NCI-H526 (cell line): ENCODE measurements at places on chromosomes 13 and 19.

DNA sequence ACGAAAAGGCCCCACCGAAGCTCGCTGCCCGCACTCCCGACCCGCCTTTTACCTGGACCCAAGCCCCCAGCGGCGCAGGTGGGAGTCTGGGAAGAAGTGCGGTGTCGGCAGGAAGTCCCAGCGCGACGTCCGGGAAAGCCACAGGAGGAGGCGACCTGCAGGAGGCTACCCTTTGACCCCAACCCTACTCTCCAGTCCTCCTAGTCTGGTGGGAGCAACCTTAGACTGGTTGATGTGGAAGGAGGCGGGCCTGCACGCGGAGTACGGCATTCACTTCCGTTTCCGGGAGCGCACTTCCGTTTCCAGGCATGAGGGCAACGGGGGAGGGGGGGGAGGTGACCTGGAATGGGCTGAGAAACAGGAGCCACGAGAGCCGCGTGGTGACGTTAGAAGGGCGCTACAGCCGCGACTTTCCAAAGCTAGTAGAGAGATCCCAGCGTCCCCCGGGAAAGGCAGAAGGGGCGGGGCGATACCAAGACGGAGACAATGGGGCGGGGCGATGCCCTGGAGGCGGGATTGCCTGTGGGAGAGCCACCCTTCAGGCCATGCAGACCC, 28.5 kb downstream of the ZNF266 start:
- no peak for DNase-seq

- no peak for DNase-seq
These were observed 8.5 kb downstream of the UBA2 start for GRCh38 chr19:34436716-34437115.

GRCh38 chr13:36430247-36431203, 1.8 kb upstream of the CCNA1 start:
- DNase-seq = no peak

GRCh38 chr19:49954092-49954829, 6.7 kb downstream of the SIGLEC11 start:
- DNase-seq = peak; percentile 80

DNA sequence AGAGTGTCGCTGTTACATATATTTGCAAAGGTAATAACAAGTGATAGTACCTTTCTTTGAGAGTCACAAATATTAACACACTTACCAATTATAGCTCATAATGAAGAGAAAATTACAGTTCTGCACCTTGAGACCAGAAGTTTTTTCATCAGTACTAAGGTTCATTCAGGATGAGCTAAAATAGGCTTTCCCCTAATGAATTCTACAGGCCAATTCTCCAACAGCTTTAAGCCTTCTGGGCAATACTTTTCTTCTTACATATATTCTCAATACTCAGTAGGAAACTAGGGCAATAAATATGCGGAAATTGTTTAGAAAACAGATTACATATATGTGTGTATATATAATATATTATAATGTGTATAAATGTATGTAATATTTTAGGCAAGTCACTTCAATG, 2672.8 kb upstream of the PCDH20 start:
- no peak for DNase-seq

GRCh38 chr19:11708457-11708856, 30.3 kb downstream of the ZNF823 start:
- DNase-seq = no peak

DNA sequence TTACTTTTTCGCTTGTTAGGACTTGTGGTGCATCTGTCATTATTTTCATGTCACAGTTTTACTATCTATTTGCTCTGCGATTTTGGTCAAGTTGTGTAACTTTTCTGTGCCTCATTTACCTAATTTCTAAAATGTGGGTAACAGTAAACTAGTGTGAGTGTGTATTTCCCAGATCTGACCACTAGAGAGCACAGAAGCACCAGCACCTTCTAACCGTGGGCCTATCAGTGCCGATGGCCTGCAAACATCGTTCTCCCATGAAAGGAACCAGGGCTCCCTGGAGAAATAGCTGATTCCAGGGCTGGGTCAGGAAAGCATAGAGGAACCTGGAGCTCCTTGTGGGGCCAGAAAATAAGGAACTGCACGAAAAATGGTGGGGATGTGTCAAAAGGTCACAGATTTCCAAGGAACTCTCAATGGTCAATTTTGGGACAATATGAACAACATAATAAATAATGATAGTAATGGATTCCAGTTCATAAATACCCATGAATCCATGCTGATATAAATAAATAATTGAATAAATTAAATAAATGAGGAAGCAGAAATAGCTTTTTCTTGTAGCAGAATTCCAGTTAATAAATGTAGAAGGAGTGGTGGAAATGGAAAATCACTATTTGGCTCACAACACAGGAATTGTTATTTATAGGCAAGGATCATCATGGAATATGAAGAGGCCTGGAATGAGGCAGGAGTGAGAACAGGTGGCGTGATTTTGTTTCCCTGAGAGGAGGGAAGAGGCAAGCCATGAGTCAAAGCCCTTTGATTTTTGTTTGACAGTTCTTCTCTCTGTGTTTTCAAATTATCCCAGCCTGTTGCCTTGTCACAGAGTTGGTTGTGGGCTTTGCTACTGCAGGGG, 31.1 kb downstream of the CEACAM8 start:
- DNase-seq = peak; percentile 84
